Kasumi-1 (cell line): ENCODE measurements at places on chromosomes 12 and 14.
A peak's percentile ranks its signal among the peaks of the same experiment; 100 is the strongest.

DNA sequence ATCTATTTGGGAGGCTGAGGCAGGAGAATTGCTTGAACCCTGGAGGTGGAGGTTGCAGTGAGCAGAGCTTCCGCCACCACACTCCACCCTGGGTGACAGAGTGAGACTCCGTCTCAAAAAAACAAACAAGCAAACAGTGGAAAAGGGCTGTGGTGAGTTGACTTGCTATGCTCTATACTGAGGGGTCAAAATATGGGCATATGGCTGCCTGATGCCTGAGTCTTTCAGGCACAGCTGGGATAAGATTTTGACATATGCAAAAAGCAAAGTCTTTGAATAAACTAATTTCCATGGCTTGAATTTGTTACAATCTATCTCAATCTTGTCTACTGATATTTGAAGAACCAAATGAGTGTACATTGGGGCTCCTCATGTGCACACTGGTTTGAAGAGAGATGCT is 40.4 kb upstream of the BICD1 start:
- no peak for DNase-seq

- DNase-seq: no peak
Measured at GRCh38 chr12:68824131-68824530, 16.2 kb downstream of the MDM2 start.

DNA sequence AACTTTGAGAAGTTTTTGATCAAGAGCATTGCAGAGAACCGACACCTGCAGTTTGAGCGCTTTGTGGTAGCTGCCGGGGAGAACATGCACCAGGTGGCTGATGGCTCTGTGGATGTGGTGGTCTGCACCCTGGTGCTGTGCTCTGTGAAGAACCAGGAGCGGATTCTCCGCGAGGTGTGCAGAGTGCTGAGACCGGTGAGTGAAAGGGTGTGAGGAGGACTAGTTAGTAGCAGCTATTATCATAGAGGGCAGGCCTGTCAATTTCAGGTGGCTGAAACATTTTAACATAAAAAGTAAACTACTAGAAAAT is 27.0 kb upstream of the HIGD1C start:
- no peak for DNase-seq

DNA sequence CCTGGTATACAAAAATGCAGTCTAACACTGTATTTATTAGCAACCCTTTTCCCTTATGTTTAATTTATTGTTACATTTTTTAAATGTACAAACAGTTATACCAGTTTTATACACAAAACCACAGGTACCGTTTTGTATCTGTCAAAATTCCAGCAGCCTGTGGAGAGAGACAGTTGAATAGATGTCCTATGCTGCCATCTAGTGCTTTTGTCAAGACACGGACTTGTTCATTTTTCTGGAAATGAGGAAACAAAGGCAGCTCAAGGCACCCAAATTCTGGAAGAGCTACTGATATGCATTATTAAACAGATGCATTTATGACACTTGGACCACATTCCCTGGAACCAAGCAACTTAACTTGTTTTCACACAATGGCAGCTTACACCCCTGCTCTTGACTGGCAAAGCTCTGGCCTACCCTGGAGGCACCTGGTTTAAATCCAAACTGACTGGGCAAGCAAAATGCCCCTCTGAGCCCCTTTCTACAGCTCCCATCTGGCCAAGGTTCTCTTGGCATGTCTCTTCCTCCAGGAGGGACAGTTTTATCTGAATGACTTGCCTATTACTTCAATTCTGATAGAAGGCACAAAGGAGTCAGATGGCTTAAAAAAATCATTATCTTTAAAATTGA is 286.9 kb upstream of the PRKD1 start:
- DNase-seq: peak; percentile 80

DNA sequence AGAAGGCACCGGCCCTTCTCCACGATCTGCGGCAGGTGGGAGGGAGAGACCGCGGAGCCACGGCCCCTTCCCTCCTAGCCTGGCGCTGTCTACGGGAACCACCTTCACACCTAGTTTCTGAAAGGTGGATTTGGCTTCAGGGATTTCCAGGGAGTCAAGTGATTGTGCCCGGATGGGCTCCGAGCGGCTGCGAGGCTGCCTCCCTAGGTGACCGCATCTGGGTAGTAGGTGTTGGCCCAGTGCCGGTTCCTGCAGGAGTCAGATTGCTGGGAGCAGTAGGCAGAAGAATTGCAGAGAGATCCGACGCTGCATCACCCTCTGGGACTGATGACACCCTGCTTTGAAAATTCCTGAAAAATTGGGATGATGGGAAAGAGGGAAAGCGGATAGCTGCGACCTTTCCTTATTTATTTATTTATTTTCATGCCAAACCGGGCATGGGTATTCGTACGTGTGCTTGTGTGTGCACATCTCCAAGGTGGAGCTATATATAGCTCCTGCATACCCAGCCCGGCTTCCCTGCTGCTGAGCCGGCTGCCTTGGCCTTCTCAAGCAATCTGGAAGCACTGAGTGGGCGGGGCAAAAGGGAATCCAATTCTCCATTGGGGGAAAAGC is 1.1 kb downstream of the CNTN1 start:
- no peak for DNase-seq

GRCh38 chr12:42469355-42470175 is 120.0 kb downstream of the PRICKLE1 start:
- peak; percentile 74 for DNase-seq

DNA sequence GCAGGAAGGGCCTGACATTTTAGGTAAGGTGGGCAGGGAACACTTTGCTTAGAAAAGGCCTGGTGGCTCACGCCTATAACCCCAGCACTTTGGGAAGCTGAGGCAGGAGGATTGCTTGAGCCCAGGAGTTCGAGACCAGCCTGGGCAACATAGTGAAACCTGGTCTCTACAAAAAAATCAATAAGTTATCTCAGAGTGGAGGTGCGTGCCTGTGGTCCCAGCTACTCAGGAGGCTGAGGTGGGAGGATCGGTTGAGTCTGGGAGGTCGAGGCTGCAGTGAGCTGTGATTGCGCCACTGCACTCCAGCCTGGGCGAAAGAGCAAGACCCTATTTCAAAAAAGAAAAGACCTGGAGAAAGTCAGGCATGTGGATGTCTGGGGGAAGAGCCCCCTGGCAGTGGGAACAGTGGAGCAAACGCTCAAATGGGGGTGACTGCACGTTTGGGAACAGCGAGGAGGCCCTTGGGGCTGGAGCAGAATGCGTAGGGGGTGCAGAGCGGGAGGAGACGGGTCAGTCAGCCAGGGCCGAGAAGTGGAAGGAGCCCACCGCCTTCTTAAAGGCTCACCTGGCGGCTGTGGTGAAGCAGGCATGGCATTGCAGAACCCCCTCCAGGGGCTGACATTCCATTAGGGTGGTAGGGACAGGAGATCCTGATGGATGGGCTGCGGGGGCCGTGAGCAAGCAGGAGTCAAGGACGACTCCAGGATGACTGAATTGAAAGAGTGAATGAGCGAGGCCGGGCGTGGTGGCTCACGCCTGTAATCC is 6.2 kb upstream of the KIF26A start:
- no peak for DNase-seq

DNA sequence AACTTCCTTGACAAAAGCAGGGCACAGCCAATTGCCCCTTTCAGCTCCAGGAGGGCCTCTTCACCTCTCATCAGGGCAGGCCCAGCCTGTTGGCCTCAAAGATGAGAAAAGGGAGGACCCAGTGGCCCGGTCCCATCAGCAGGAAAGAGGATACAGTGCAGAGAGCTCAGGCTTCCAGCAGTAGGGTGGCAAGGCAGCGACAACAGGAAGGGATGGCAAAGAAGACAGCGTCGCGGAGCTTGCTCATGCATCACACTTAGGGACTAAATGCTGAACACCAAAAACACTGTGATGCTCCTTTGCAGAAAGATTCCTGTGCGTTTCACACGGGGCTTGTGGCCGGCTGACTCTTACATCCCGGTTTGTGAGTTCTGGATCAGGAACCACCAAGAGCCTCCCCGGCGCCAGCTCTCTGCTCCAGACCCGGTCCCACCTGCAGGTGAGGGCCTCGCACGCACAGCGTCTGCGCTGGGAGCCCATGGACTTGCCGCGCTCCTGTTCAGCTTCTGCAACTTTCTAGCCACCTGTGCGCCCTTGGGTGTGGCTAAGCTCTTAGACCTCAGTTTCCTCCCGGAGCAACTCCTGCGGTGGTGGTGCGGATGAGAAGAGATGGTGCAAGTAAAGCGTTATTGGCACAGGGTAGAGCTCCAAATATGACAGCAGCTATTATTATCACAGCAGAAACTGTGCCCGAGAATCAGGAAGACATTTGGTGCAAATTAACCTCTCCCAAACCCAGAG is 15.3 kb upstream of the BCL7A start:
- DNase-seq: no peak

GRCh38 chr12:71469258-71469750 is 29.7 kb downstream of the LGR5 start:
- no peak for DNase-seq
